Stimulated activated CD4-positive, alpha-beta T cell treated with anti-CD3 and anti-CD28 coated beads, Interleukin-2, amount 100 ng/mL, for 24 hours (primary cell): ENCODE measurements at places on chromosomes 4 and X.
A peak's percentile ranks its signal among the peaks of the same experiment; 100 is the strongest.

DNA sequence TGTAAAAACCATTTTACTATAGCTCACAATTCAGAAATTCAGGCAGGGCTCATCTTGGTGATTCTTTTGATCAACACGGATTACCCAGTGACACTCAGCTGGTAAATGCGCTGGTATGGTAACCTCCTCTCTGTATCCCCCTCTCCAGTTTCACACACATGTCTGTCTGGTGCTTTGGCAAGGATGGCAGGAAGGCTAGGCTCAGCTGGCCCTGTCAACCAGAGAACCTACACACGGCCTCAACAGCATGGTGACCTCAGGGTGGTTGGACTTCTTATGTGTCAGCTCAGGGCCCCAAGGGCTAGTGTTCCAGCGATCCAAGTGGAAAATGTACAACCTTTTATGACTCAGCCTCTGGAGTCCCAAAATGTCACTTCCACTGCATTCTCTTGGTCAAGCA, 55.7 kb upstream of the EOLA2 start:
- no peak for DNase-seq

DNA sequence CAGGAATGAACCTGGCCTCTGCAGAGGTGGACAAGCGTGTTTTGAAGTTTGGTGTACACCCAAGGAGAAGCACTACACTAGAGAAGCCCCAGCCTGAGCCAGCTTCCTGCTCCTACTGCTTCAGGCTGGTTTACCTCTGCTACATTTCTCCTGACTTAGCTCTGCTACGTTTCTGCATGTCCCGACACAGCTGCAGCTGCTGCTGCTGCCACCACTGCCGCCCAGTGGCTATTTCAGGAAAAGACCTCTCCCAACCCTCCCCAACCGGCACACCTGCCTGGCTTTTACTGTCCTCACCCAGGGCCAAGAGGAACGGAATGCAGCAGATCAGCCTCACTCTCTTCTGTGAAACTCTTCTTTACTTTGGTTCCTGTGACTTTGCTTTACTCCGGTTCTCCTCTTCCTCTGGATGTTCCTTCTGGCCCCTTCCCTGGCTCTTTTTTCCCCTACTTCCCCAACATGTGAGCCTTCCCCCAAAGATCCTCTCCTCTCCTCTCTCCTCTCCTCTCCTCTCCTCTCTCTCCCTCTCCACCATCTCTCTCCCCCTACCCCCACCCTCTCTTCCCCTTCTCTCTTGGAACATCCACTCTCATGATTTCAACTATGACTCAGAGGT, 3.1 kb upstream of the P2RY4 start:
- DNase-seq, result peak; percentile 49

DNA sequence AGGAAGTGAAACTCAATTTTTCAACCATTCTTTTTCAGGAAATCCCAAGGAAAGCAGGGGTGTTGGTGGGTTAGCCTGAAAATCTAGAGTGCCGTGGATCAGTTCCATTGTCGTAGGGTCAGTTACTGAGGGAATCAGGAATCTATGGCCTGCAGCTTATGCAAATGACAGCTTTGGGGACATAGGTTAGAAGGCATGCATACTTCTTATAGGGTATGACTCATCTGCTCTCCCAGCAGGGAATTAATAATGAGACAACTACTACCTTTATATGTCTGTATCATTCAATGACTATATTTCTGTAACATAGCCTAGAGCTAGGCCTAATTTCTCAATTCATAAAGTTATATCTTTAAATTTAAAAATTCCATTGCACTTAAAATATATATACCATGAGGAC, 36.6 kb downstream of the ZNF41 start:
- DNase-seq, result no peak

DNA sequence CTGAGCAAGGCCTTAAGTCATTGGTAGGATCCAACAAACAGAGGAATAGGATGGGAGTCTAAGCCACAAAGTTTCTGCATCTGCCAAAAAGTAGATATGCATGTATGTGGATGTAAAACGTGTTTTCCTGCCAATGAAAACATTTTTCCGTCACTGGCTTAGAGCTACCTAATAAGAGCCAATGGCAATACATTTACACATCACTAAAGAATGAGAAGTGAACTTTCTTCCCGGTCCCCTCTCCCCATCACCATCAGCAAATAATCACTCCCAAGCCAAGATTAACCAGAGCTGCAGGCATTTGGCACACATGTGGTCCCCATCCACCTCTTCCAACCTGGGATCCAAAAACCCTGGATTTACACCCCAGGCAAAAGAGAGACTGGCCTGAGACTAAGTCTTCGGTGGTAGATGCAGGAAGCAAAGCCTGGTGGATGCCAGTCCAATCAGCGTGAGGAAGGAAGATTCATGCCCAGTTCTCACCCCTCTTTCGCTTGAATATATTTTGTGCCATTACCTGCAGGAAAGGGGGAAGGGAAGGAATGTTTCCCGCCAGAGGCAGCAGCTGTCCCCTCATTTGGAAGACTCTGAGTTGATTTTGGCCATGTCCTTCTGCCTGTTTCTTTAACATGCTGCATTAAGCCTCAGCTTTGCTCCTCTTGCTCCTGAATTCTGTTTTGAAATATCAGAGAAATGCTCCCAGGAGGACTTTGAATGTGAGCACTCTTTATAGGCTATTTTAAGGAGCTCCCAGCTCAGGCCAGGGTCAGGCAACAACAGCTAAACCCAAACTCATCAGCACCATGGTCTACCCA, 131.4 kb downstream of the CHIC2 start:
- DNase-seq, result no peak

DNA sequence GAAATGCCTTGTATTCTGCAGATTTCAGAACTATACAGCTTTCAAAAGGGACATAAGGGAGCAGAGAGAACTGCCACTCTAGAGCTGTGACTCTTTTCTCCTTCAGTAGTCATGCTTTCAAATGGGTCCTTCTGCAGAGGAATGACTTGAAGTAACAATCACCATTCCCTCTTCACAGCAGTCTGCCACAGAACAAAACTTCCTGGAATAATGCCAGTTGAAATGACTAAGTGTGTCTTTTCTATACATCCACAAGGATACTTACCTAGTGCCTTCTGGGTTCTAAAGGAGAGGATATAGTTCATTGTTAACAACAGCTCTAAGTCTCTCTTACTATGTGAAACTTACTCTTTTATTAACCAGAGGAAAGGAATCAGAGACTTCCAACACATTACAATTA, 515.4 kb upstream of the ATOH1 start:
- no peak for DNase-seq

- DNase-seq, result no peak
Observed at GRCh38 chrX:44042116-44042515, 68.9 kb upstream of the NDP start.

DNA sequence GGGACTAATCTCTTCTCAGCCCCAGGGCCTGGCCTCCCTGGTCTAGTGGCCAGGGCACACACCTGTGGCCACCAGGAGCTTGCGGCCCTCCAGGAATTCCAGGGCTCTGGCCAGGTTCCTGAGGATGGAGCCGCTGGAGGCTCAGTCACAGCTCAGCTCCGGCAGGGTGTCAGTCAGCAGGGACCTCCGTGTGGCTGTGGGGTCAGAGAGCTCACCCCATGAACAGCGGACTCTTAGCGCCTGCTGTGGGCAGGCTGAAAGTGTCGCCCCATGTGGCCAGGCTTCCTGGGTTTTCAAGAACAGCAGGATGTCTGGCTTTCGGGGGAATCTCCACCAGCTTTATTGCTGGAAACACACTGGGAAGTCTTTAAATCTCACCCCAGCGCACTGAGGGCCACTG, 19.3 kb upstream of the SH3TC1 start:
- DNase-seq, result no peak

DNA sequence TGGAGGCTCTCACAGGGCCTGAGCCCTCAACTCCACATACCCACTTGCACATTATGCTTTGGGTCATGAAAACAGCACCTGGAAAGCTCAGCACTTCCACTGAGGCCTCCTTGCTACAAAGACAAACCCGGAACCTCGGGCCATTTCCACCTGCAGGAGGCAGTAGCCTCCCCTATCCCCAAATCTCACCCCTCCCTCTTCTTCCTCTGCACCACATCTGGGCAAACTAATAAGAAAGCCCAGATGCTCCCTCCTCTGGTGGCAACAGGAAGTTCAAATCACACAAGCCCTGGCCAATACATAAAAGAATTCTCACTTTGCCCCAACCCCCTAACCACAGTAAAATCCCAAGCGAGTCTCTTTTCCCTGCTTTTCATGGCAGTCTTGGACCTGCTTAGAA, 136.4 kb downstream of the MAPK10 start:
- DNase-seq, result no peak

DNA sequence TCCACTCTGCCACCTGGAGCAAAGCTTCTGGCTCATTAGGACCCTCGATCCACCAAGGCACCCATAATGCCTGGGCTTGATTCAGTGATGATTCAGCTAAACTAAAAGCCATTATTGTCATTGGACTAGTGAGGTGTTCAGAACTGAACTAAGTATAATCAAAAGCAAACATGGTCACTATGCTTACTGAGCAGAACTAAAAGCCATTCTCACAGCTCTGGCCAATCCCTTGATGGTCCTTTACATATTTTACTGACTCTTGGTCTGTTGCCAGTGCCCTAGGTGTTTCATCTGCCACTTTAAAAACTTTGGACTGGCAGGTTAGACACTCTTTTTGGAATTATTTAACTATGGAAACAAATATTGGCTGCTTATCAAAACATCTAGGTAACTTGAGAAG, 703.5 kb downstream of the FAT4 start:
- no peak for DNase-seq

GRCh38 chrX:39716401-39716800, 381.4 kb downstream of the BCOR start:
- DNase-seq, result no peak

- no peak for DNase-seq
Observed at GRCh38 chrX:48776818-48777439, 9.5 kb upstream of the GATA1 start.

DNA sequence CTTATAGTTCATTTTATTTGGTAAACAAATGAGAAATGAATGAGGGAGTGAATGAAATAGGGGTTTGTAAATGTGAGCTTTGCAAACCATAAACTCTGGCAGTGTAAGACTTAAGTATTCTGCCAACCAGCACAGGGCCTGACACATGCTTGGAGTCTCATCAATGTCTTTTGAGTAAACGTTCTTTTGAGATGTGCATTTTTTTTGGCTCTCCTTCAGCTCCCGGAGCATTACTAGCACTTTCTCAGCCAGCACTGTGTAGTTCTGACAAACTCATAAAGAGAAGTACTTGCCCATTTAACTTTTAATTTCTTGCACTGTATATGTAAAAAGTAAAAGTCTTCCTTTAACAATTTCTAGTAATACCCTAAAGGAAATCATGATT, 245.3 kb downstream of the HS3ST1 start:
- DNase-seq, result no peak

- DNase-seq, result no peak
Observed at GRCh38 chrX:16953606-16954211, 7.3 kb downstream of the REPS2 start.

DNA sequence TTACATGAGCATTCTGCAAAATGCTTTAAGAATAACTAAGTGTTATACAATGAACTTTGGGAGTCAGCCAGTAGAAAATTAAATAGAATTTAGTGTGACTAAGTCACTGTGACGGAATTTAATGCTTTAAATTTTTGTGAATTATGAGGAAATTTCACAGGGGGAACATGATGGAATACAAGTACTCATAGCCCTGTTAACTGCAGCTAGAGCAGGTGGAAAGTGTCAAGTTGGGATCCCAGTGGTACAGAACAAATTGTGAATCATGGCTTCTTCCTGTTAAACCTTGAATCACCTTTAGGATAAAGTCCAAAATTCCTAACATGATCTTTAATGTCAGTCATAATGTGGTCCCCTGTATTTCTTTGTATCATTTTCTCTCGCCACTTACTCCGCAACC, 212.2 kb upstream of the CENPE start:
- no peak for DNase-seq

- DNase-seq, result no peak
Observed at GRCh38 chr4:112327965-112328733, 31.0 kb downstream of the ALPK1 start.

- no peak for DNase-seq
Observed at GRCh38 chrX:9587642-9588041, 122.8 kb downstream of the TBL1X start.

DNA sequence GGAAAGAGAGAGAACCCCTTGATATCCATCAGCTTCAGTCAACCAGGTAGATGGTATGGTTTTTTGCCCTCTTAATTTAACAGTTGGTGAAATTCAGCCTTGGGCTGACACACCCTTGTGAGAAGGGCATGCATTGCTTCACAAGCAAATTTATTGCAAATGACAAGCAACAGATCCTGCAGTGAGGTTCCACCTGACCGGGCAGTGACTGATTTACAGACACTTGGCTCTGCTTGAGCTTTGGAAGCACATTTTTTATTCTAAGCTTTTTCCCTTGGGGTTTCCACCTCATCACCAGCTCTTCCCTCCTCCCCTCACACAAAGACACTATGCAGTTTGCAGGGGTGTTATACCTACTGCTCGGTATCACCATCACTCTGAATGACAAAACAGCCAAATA, 28.3 kb upstream of the SERTM2 start:
- DNase-seq, result no peak

DNA sequence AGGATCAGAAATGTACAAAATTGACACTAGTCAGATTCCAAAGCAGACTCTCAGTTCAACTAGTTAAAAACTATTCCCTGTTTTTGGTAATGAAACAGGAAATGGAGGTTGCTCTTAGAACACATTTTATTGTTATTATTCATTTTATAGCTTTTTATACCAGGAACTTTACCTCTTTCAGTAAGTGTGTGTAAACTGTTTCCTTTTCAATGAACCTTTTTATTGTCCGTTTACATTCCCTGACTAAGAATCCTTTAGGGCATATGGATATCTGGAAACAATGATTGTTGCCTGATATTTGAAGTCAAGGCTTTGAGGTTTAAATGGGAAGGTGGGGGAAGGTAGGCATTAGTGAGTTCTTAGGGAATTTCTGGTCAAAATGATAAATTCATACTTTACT, 1511.4 kb downstream of the ADGRL3 start:
- no peak for DNase-seq

DNA sequence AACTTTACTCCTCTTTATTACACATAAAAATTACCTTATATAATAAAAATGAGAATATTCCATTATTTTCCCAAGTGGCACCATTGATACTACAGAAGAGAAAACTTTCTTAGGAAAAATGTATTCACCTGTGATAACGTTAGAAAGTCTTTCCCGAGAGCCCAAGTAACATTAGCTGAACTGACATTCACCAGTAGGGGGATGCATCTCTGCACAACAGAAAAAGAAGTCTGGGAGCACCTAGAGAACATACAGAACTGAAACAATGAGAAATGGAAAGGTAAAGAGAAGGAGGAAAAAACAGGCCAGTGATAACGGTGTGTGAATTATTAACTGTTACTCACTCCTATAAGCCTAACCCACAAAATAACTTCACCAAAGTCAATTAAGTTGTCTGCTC, 423.3 kb downstream of the CENPC start:
- DNase-seq, result no peak

- DNase-seq, result no peak
Observed at GRCh38 chr4:110055158-110055768, 142.6 kb downstream of the EGF start.

GRCh38 chrX:123882391-123882790, 22.5 kb downstream of the XIAP start:
- DNase-seq, result no peak

GRCh38 chrX:68757331-68757730, 71.5 kb upstream of the EFNB1 start:
- DNase-seq, result no peak

- DNase-seq, result no peak
Observed at GRCh38 chrX:143340190-143340589, 177.1 kb downstream of the SPANXN3 start.
